Articular chondrocyte of knee joint (primary cell): ENCODE measurements at places on chromosomes 4 and X. TPM values are rescaled to one million over a fixed set of nuclear protein-coding genes. Genes with fewer than 3 reads are reported as not detected.

IL13RA2 gene
- total RNA-seq, result 11.9 and 20.0 TPM in 2 replicates

DMP1 gene
- total RNA-seq, result not detected in 2 replicates

SASH3 gene
- not detected in 2 replicates for total RNA-seq

RTL3 gene
- 1.4 and 1.6 TPM in 2 replicates for total RNA-seq

TCEAL7 gene
- 11.8 and 31.9 TPM in 2 replicates for total RNA-seq

ARMCX1 gene
- 77.0 and 80.9 TPM in 2 replicates for total RNA-seq

IL1RAPL2 gene
- total RNA-seq, result not detected in 2 replicates

ZNF157 gene
- 0.22 TPM in 1 of 2 replicates, not detected in the other for total RNA-seq

NDST4 gene
- not detected in 2 replicates for total RNA-seq
